ENCODE measurements at places on chromosomes 2 and 18.

DNA sequence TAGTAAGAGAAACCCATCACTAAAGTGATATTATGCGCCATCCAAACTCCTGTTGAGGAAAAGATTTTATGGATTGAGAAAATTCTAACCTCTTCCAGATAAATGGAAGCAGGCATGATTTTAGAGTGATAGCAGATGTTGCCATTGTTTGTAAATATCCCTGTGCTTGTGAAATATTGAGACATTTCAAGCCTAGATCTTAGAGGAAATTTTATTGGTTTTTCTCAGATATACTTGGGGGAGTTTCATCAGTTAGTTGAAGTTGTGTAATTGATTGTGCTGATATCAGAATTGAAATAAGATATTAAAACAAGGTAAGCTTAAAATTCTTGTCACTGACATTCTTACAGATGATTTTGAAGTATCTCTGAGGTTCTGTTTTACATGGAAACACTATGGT lies 390.9 kb upstream of the FANCL start:
- no peak for DNase-seq

- DNase-seq = no peak
Measured at GRCh38 chr2:239553376-239554000, 152.7 kb upstream of the HDAC4 start.

GRCh38 chr2:160516547-160517365 lies 23.1 kb upstream of the RBMS1 start:
- no peak for DNase-seq

DNA sequence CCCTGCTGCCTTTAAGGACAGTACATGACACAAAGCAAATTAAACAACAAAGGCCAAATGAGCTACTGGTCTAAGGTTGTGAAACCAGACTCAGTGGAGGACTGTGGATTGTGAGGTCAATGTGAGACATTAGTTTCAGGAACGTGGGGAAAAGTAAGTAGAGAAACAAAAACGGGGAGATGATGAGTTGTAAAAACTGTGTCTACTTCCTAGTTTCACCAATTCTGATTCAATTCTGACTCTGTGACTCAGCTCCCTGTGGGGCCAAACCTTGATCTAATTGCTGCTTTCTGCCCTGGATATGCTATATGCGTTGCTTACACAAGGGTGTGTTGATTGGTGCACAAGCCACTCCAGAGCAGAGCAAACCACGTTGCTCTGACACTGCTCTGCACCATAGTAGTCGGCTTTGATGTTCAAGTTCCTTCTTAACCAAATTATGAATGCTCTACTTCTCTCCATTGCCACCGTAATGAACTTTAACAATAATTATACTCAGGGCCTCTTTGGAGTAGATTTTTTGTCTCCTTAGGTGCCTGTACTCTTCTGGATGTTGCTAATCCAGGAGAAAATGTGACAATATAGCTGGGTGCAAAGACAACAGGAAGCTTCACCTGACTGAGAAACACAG lies 1640.1 kb upstream of the CELF4 start:
- no peak for DNase-seq
